ENCODE measurements at places on chromosomes 6 and 20. TPM values are rescaled to one million over a fixed set of nuclear protein-coding genes. Genes with fewer than 3 reads are reported as not detected.

DNA sequence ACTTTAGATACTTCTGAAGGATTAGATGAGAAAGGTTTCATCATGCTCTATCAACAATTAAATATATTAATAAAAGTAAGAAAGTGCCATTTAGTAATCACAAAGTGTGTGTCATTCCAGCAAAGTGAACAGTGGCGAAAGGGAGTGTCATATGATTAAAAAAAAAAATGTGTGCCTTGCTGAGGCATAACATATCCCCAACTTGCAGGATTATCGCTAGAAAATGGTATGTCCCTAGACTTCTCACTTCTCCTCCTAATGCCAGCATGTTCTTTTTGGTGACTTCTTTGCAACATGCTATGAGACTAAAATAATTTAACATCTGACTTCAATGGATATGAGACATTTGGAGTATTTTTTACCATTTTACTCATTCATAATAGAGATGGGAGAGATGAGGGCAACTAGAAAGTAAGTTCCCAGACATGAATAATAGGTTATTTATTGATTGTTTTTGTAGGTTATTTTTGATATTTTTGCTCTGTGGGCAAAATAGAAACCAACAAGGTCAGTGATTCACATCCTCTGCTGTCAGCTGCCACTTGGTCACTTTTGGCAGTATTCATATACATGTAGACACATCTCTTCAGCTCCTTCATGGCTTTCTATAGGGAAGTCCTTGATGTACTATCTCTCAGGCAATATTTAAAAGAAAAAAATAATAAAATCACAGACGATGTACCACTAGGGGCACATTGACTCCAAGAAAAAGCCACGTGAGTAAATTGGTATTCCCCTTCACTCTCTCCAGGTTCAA lies 370.1 kb downstream of the BMP2 start:
- no peak overlapping the region for H3K4me3 ChIP-seq
- H3K27me3 ChIP-seq, result no peaks in the 10 kb centered on the region
- no peaks in the 10 kb centered on the region for H3K4me1 ChIP-seq
- no peak overlapping the region for H3K27ac ChIP-seq

DNA sequence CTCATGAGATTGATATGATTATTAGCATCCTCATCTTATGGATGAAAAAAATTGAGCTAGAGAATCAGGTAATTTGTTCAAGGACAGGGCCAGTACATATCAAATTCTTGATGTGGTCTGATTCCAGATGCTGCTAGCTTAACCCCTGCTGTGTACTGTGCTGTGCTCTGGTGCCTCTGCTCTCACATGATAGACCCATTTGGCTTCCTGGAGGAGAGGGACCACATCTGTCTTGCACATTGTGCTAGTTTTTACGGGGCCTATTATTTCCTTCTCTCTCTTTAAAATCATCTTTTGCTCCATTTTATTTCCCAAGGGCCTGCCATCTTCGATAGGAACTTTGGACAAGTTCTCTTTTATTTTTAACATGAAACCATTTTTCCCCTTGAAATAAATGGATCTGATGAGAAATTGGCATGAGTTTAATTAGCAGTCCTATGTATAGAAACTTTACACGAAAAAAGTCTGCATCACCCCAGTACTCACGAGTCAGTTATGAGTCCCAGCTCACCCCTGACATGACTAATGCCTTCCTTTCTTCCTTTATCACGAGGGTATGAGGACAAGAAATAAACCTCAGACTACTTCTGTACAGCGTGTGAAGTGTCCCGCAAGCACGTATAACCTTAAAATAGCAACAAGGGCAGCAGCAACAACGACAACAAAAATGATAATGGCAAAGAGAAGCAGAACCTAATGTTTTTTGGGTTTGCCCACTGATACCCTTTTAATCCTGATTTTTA lies 26.5 kb downstream of the CD109 start:
- no peak overlapping the region for H3K4me3 ChIP-seq
- H3K36me3 ChIP-seq, result peaks cover 4% of the 10 kb centered on the region
- no peaks in the 10 kb centered on the region for H3K27me3 ChIP-seq
- H3K4me1 ChIP-seq, result peaks cover 22% of the 10 kb centered on the region
- peak overlapping the region; percentile 51 for H3K27ac ChIP-seq
- peak; percentile 17 for DNase-seq

DNA sequence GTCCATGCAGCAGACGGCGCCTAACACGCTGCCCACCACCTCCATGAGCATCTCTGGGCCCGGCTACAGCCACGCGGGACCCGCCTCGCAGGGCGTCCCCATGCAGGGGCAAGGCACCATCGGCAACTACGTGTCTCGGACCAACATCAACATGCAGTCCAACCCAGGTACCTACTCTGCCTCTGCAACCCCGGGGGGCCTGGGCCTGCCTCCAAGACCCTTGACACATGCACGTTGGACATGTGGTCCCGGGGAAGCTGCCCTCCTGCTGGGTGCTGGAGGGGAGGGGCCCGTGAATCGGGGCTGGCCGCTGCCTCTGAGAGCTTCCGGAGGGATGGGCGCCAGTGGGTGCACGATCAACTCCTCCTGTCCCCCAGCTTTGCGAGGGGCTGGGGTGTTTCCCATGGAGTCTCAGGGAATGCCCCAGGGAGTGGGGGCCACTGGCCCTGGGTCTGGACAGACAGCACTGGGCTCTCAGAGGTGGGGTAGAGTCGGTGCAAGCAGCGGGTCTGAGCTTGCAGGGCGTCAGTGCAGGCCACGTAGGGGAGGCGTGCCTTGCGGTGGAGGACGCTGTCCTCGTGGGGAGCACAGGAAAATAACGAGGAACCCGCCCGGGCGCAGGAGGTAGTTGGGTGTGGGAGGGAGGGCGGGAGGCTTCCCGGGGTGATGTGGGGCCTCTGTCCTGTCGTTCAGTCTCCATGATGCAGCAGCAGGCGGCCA lies 19.4 kb downstream of the SS18L1 start:
- H3K27ac ChIP-seq, result no peak overlapping the region
- no peak for DNase-seq
- H3K27me3 ChIP-seq, result no peaks in the 10 kb centered on the region
- no peak overlapping the region for H3K4me3 ChIP-seq
- peaks cover 11% of the 10 kb centered on the region for H3K4me1 ChIP-seq

DNA sequence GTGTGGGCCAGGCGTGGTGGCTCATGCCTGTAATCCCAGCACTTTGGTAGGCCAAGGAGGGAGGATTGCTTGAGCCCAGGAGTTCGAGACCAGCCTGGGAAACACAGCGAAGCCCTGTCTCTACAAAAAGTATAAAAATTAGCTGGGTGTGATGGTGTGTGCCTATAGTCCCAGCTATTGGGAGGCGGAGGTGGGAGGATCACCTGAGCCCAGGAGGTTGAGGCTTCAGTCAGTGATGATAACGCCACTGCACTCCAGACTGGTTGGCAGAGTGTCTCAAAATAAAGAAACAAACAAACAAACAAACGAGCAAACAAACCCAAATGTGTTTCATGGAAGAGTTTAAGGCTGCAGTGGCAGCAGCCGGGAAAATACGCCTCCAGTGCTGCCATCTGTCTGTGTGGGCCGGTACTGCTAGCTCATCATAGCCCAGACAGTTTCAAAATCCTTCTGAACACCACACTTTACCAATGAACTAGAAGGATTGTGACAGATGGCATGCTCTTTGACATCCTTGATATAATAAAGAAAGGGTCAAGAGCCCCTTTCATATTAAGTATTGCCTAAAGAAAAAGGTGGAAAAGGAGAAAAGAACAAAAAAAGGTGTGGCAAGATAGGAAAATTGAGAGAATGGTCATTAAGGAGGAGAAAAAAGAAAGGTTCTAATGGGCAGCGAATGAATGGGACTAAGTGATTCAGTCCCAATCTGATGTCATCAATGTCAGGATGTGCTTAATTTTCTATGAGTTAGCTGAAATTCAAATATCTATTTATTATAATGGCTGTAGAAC lies 298.6 kb downstream of the SYNE1 start:
- no peaks in the 10 kb centered on the region for H3K36me3 ChIP-seq
- no peaks in the 10 kb centered on the region for H3K27me3 ChIP-seq
- H3K4me3 ChIP-seq, result no peak overlapping the region
- H3K4me1 ChIP-seq, result peaks cover 2% of the 10 kb centered on the region
- no peak overlapping the region for H3K27ac ChIP-seq
- peak; percentile 37 for DNase-seq

DNA sequence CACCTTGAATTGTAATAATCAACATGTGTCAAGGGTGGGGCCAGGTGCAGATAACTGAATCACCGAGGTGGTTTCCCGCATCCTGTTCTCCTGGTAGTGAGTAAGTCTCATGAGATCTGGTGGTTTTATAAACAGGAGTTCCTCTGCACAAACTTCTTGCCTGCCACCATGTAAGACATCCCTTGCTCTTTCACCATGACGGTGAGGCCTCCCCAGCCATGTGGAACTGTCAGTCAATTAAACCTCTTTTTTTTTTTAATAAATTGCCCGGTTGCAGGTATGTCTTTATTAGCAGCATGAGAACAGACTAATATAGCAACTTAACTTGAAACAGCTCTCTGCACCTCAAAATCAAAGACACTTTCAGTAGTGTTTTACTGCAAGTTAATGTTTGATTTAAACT lies 121.6 kb downstream of the OGFRL1 start:
- peaks cover 22% of the 10 kb centered on the region for H3K27me3 ChIP-seq
- H3K4me3 ChIP-seq, result no peak overlapping the region
- no peak overlapping the region for H3K27ac ChIP-seq
- H3K36me3 ChIP-seq, result no peaks in the 10 kb centered on the region

- H3K4me1 ChIP-seq, result no peaks in the 10 kb centered on the region
- peak; percentile 43 for DNase-seq
- peaks cover 54% of the 10 kb centered on the region for H3K27me3 ChIP-seq
- H3K27ac ChIP-seq, result no peak overlapping the region
- no peak overlapping the region for H3K4me3 ChIP-seq
Observed at GRCh38 chr20:19212821-19213502, 520 bp downstream of the SLC24A3 start.

GRCh38 chr6:36319821-36320220 lies 16.9 kb downstream of the BNIP5 start:
- H3K27ac ChIP-seq, result no peak overlapping the region
- DNase-seq, result no peak
- no peaks in the 10 kb centered on the region for H3K4me1 ChIP-seq
- H3K4me3 ChIP-seq, result no peak overlapping the region

DNA sequence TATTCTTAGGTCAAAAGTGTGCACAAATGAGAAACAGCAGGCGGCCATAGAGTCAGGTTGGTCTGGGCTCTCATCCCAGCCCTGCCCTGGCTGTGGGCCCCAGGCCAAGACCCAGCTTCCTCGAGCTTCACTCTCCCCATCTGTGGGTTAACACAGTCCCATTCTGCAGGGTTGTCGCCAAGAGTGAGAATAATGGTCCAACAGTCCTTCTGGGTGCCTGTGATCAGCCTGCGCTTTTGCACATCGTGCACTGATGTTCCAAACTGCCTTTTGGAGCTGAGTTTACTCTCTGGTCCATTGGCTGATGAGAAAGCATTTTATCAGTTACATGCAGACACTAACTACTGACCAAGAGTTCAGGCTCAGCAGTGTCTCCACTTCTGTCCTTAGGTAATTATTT lies 82.6 kb downstream of the INSM1 start:
- H3K36me3 ChIP-seq, result peaks cover 10% of the 10 kb centered on the region
- H3K27ac ChIP-seq, result no peak overlapping the region
- no peak for DNase-seq
- H3K27me3 ChIP-seq, result no peaks in the 10 kb centered on the region
- H3K4me3 ChIP-seq, result no peak overlapping the region
- peaks cover 17% of the 10 kb centered on the region for H3K4me1 ChIP-seq

DNA sequence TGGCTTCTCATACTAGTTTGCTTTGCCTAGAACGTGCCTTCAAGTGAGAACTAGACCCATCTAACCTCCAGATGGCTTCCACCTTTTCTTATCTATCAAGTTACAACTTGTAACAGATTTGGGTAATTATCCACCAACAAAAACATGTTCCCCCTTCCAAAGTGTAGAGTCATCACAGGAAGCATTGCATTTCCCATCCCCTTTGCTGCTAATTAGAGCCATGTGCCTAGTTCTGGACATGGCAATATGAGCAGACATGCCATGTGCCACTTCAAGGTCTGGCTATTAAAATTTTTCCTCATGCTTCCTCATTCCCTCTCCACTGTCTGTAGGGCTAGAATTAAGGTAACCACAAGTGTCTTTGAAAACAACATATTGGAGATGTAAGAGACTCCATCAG lies 814.4 kb downstream of the TENT5A start:
- H3K4me3 ChIP-seq, result no peak overlapping the region
- no peaks in the 10 kb centered on the region for H3K27me3 ChIP-seq
- no peaks in the 10 kb centered on the region for H3K36me3 ChIP-seq
- no peak overlapping the region for H3K27ac ChIP-seq
- DNase-seq, result no peak
- H3K4me1 ChIP-seq, result no peaks in the 10 kb centered on the region

DNA sequence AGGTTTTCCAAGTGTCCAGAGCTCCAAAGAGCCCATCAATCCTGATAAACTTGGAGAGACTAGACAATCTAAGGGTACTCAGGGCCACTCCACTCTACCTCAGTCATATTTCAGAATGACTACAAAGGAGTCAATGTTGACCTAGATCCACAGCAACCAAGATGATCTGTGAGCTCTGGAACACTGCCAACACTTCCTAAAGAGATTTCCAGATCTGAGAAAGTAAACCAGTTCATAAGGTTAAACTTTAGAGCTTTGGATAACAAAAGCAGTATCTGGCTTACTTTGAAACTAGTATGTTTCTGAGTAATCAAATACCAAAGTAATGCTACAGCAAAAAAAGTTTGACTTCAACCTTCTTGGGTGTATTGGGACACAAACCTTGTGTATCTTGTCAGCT lies 122.7 kb downstream of the BTBD9 start:
- H3K4me3 ChIP-seq, result no peak overlapping the region
- no peaks in the 10 kb centered on the region for H3K36me3 ChIP-seq
- H3K27ac ChIP-seq, result no peak overlapping the region
- no peak for DNase-seq

DNA sequence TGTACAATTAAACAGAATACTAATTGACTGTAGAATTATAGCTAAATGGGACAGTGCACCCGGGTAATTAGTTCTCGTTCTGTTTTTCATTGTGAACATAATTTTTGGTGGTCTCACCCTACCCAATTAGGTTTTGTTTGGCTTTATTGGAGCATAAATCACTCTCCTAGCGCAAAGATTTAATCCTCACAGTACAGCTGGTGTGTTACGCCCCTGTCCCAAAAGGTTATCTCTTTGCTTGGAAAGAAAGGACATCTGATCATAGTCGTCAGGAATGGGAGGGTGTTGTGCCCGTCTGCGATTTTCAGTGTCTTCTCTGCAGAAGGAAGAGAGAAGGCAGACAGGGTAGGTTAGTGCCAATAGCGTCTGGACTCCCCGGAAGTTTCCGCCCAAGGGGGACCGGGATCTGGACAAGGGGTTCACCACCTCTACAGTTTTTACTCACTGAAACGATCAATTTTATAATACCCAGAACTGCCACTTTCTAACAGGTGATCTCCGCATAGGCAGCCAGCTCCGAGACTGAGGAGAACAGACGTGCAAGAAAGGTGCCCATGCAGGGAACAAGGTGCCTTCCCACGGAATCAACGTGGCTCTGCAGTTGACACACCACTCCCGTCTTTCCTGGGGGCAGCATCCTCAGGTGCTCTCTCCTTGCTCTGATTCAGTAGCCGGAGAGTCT lies 617.4 kb upstream of the CDH4 start:
- no peaks in the 10 kb centered on the region for H3K36me3 ChIP-seq
- H3K4me1 ChIP-seq, result no peaks in the 10 kb centered on the region
- H3K27ac ChIP-seq, result no peak overlapping the region

The GTSF1L gene
- total RNA-seq, result not detected

The RAMACL gene
- 0.21 TPM for total RNA-seq

The C6orf120 gene
- total RNA-seq, result 20.8 TPM

The COL19A1 gene
- 0.47 TPM for total RNA-seq

The NPEPL1 gene
- total RNA-seq, result 13.7 TPM

The CD164 gene
- 180 TPM for total RNA-seq

The BNIP5 gene
- not detected for total RNA-seq

The MBOAT1 gene
- 4.5 TPM for total RNA-seq

The SLC22A16 gene
- not detected for total RNA-seq

The PNPLA1 gene
- not detected for total RNA-seq

Measured in activated naive CD8-positive, alpha-beta T cell treated with anti-CD3 and anti-CD28 coated beads for 36 hours (primary cell).